GM19239 (cell line): ENCODE measurements at places on chromosomes 6 and 20.
A peak's percentile ranks its signal among the peaks of the same experiment; 100 is the strongest.

GRCh38 chr6:151374036-151374683 is 17.2 kb downstream of the ZBTB2 start:
- DNase-seq, result no peak

DNA sequence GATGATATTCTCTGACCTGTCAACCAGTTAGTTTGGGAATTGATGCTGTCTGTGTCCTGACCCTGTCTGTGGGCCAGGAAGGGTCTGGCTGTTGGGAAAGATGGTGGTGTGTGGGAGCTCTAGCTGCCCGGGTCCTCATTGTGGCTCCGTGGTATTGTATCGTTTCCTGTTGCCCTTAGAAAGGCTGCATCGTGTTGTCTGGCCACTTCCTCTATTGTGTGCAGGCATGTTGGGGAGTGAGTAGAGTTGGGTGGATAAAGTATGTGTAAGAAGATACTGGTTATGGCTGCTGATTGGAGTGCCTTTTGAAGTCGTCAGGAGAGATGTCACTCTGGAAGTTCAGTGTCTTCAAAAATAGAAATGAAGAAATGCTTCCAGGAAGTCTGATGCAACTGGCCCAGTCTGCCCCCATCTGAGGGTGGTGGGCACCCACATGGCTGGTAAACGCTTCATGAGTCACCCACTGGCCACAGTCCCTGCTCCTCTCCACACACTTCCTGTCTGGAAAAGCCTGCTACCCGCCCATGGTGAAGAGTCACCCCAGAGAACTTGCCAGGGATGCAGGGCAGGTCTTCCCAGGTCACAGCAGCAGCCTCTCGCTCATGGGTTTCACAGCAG is 27.9 kb downstream of the PPARD start:
- peak; percentile 55 for DNase-seq

DNA sequence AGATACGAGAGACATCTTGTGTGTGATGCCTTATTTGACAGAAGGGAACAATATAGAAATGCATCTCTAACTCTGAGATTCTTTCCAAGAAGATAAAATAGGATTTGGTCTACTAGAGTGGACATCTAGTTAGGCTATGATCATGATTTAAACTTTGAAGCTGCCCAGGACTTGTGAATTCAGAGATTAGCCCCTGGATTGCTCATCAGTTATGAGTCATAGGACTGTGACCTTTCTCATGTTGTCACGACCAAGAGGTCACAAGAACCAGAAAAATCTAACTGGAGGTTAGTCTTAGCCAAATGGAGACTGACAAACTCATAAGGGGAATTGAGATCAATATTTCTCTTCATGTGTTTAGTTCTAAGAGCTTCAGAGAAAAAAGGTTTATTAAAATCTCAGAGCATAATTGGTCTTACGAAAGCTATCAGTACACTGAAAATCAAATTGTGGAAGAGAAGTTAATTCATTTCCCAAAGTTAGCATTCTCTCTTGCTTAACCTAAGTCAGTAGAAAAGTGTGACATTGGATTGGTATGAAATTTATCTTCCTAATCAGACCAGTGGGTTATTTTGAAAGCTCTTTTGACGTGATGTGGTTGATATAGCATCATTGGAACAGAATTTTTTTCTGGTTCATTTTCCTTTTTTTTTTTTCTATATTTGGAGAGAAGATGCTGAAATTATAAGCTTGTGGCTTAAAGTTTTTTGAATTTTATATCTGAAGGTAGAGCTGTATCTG is 245.7 kb downstream of the RNF144B start:
- no peak for DNase-seq

DNA sequence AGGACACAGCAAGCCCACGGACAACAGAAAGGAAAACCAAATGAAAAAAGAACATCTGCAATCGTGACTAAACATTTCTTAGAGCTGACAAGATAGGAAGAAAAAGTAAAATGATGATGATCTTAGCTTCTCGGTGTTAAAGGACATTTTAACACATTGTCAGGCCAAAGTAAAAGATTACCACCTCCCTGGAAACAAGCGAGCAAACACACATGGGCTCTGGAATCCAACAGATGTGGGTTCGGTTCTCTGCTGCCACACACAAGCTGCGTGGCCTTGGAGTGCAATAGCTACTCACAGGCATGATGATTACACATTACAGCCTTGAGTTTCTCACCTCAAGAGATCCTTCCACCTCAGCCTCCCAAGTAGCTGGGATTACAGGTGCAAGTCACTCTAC is 7.5 kb upstream of the AAR2 start:
- no peak for DNase-seq

DNA sequence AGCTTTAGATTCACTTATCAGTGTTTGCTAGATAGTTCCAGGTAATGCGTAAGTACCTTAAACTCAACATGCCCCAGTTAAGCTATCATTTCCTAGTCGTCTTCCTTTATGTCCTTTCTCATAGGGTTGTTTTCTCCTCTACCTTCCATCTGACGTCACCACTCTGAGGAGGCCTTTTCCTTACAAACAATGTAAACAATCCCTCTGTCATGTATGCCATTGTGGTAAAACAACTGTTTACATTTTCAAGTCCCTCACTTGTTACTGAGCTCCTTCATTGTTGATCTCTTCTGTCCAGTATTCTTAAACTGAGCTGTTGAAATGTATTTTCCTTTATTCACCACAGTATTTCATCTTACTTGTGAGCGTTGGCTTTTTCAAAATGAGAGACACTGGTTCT is 45.4 kb upstream of the PLCG1 start:
- no peak for DNase-seq

DNA sequence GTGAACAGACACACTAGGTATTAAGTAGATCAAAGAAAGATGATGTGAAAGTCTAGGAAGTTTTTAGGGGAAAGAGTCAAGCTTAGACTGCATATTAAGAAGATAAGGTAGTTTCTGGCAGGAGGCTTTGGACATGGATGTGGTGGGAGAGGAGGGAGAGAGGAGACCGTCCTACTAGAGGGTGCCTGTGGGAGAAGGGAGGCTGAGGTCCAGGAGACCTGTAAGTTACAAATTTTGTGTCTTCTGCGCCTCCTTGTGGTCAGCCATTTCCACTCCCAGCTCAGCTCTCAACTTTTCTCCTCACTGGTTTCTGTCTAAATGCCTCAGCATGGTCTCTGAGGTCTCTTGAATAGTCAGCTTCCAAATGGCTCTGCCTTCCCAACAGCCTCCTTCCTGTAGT is 193.5 kb downstream of the UNC5CL start:
- no peak for DNase-seq

DNA sequence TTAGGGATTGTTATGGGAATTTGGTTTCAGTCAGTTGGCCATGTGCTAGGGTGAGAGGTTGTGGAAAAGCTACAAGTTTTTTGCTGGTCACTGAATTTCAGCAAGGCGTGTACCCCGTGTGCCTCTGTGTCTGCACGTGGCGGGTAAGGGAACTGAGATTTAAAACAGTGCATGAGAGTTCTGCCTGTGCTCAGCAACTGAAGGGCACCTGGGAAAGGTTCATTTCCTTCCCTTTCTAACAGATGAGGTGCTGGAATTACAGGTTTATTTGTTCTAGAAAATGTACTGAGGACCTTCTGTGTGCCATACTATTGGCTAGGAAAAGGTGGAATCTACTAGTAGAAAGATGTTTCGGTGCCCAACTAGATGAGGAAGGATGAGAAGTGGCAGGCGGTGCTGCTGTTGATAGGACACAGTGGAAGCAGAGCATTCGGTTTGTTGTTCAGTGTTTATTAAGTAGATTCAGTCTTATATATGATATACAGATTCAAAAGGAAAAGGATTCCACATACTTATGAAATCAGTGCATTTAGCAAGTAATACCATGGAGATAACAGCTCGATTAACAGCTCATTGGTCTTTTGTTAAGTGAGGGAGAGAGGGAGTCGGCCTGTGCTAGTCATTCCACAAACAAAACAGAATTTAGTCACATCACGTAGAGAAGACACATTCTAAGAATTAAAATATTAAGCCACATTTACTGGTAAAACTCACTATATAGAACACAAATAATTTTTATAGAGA is 84.7 kb downstream of the ASXL1 start:
- DNase-seq, result no peak

DNA sequence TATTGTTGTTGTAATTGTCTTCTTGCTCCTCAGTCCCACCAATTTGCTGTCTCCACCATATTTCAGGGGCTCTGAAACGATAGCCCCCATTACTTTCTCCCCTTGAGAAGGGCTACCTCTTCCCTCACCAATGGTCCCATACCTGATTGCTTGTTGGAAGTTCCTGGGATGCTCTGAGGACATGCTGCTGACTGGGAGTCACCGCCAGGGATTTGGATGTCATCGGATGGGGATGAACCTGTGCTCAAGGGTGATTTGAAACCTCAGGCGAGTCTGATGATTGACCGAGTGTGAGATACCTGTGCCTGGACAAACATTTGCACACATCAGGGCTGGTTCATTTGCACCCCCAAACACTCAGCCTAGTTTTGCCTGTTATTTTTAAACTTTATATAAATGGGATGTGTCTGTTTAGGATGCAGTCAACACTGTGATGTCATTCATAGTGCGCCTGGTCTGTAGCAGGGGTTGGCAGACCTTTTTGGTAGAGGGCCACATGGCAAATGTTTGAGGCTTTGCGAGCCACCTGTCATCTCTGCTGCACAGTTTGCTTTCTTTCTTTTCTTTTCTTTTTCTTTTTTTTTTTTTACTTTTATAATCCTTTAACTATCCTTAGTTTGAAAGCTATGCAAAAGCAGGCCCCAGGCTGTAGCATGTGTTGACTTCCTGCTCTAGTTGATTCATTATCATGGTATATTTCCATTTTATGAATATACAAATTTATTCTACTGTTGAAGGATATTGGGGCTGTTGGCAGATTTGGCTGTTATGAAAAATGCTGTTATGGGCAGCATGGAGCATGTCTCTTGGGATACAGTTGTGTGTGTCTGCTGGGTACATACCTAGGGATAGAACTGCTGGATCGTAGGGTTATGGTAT is 118.5 kb upstream of the PHACTR3 start:
- DNase-seq, result no peak

- DNase-seq, result no peak
Measured at GRCh38 chr20:57947421-57948179, 237.8 kb upstream of the PMEPA1 start.

DNA sequence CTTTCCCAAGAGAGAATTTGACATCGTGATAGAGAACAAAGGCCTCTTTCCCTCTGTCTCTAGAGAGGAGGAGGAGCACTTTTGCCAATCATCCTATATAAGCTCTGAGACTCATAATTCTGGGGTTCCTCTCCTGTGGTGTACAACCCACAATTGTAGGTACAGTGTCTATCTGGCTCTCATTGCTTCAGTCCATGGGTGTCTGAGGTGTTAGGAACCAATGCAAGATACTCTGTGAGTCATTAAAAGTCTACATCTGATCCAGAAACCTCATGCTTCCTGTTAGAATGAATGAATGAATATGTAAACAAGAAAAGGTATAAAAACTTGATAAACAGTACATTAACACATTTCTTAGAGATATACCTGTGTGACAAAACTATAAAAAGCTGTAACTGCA is 356.7 kb downstream of the QKI start:
- DNase-seq, result no peak

- no peak for DNase-seq
Measured at GRCh38 chr6:25222006-25222678, 57.0 kb upstream of the CARMIL1 start.

DNA sequence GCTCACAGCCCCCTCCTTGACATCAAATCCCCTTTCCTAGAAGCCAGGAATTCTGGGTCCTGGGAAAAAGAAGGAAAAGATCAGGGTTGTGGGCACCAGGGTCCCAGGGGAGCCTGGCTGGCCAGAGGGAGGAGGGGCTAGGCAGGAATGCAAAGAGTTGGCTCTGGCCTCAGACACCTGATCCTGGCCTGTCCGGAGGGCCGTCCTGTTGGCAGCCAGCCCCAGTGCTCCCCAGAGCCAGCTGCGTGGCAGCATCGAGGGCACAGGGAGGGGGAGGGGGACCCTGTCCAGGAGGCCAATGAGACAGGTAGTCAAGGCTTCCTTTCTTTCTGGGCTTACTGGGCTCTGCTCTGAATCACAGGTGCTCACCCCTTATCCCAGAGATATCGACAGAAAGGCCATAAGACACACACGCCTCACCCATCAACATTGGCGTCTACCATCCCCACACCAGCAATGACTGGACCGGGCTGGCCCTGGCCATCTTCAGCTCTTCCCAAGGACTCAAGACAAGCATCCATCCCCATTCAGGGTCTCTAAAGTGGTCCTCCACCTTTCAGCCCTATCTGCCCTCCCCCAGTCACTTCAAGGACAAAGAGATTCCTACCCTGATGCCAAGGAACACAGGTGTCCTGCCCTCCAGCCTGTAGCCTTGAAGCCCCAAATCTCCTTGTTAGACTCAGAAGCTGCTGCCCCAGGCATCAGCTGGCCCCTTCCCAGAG is 723 bp downstream of the COL11A2 start:
- DNase-seq, result no peak

GRCh38 chr6:29685718-29686326 is 4.9 kb upstream of the ZFP57 start:
- DNase-seq, result no peak

- no peak for DNase-seq
Measured at GRCh38 chr6:52647199-52647598, 23.7 kb upstream of the TMEM14A start.

DNA sequence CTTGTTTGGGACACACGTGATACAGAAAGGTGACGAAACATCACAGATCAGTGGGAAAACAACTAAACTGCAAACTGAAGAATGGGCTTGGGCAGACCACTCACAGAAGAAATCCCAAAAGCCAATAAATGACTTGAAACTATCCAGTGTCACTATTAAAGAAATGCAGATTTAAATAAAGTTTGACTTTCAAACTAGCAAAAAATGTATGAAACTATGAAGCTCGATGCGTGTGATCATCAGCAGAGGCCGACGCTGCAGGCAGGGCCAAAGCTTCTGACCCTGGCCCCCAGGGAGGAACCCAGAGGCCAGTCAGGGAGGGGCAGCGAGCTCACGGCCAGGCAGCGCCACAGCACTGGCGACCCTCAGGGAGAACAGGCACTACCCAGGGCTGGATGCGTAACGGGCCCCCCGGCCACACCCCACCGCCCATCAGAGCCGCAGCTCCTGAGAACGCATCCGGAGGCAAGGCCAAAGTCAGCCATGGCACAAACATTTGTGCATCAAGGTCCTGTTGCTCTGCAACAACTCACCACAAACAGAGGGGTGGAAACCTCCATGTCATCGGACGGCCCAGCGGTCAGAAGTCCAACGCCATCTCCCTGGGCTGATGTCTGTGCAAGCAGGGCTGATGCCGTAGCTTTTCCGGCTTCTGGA is 94.1 kb downstream of the YTHDF1 start:
- no peak for DNase-seq

- DNase-seq, result no peak
Measured at GRCh38 chr6:167098825-167099225, 24.1 kb upstream of the CCR6 start.

DNA sequence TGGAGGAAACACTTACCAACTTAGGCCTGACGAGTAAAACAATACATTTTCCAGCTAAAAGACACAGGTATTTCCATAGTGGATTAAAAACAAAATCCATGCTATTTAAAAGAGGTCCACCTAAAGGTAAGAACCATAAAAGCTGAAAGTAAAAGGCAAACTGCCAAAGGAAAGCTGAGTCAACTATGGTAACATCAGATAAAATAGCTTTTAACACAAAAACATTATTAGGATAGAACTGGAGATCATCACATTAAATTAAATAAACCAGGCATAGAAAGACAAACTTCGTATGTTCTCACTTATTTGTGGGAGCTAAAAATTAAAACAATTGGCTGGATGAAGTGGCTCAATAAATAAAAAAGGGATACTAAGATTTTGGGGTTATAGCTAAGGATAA is 166.8 kb upstream of the SLC22A16 start:
- no peak for DNase-seq

- DNase-seq, result no peak
Measured at GRCh38 chr20:60822699-60823607, 429.1 kb upstream of the CDH4 start.

GRCh38 chr6:11828262-11828870 is 49.8 kb upstream of the ADTRP start:
- no peak for DNase-seq
